Stimulated activated CD8-positive, alpha-beta memory T cell treated with anti-CD3 and anti-CD28 coated beads, Interleukin-4, amount 100 ng/mL, for 4 hours (primary cell): ENCODE measurements at places on chromosomes 6 and 20.

DNA sequence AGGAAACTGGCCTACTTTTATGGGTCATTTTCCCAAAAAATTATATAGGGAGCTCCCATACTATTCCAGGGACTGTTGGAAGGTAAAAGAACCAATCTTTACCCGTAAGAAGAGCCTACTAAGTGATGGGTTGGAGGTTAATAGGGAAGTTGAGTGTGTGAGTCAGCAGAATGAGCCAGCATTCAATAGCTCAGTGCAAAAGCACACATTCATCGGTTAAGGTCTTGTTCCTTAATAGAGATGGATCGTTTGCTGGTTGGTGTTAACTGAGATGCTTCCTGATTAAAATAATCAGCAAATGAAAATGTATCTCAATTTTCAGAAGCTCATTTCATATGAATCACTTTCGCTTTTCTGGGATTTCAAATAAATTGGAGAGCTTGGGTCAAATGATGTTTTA, 115.3 kb upstream of the MRPS10 start:
- no peak for DNase-seq

GRCh38 chr20:47317127-47317895, 39.2 kb downstream of the ZMYND8 start:
- DNase-seq = peak; percentile 28

DNA sequence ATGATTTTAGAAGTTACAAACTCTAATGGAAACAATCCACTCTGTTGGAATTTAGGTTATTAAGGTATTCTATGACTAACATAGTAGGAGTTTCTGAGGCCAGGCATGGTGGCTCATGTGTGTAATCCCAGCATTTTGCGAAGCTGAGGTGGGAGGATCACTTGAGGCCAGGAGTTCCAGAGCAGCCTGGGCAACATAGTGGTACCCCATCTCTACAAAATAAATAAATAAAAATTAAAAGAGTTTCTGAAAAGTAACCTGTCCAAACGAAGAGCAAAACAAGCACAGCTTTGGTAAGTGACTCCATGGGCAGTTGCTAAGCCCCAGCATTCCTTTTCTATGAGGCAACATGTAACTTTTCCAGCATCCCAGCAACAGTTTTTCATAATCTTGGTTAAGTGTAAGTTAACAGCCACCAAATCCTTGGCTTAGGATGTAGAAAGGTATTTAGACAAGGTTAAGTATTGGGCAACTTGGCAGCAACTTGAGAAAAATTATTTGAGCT, 86.3 kb downstream of the SOX4 start:
- no peak for DNase-seq

DNA sequence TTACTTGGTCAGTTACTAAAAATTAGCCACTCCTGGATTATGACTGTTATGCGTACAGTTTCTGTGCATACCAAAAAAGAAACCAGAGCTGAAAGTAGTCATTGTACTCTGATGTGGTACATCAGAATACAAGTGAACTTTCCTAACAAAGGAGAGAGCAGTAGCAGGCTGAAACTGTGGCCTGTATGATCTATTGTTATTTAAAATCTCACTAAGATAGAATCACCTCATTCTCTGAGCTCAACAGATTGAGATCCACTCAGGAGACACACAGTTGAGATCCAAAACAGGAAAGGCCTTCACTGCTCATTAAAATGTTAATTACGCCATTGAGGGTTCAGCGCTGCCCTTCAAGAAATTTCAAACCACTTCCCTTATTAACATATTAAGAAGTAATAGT, 576.4 kb downstream of the LMBRD1 start:
- no peak for DNase-seq

GRCh38 chr20:38225900-38226263, 34.7 kb downstream of the KIAA1755 start:
- DNase-seq = no peak

DNA sequence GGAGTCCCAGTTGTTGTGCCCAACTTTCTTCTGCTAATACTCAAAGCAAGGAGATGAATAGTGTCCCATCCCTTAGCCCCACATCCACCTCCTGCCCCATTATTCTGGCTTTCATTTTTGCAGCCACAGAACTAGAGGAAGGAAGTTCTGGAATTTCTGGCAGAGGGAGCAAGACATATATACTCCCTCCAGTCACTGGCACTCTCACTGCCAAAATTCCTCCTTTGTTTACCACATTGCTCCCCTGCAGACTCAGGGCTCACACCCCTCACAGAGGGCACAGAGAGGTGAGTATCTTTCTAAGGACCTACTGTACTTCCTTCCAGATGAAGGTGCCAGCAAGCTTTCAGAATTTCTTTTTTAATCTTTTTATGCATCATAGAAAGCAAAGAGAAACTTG, 168.0 kb upstream of the ID4 start:
- no peak for DNase-seq

DNA sequence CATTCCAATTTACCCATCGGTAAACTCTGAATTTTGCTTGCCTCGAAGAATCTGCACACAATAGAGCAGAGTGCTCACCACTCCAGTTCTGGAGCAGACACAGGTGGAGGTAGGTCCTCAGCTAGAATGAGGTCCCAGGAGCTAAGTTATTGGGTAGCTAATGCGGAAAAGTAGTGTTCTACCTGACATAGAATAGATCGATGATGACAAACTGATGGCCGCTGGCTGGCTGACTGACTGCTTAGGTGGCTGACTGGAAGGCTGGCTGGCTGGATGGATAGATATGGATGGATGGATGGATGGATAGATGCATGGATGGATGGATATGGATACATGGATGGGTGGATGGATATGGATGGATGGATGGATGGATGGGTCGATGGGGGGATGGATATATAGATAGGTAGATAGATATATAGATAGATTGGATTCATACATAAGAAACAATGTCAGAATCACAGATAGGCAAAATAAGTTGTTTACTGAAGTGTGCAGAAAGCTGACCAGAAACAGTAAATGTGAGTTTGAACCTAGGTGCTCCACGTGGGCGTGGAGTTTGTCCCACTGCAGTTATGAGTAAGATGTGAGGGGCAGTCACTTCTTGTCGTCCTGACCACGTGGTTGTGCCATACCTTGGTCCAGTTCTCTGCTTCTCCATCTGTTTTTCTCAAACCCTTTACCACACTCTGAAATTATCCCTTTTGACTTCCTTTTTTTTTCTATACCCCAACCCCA, 62.1 kb downstream of the TBXT start:
- DNase-seq = no peak

DNA sequence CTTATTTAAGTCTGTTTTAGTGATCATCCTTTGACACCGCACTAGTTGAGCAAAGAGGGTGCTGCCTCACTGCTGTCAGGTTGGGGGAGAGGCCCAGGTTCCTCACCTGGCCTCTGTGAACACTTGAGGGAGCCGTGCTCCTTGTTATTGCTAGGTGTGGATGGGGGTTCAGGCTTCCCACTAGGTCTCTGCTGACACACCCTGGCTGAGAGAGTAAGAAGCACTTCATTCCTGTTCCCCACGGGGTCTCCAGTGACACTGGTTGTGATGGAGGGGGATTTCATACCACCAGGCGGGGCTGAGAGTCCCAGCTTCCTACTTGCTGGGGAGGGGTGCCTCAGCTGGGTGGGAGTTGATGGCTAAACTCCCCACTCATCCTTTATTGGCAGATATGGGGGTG, 11.1 kb upstream of the NOTCH4 start:
- no peak for DNase-seq

GRCh38 chr20:39090906-39091305, 128.8 kb downstream of the DHX35 start:
- DNase-seq = no peak

- DNase-seq = no peak
Measured at GRCh38 chr6:10951675-10952282, 64.9 kb downstream of the SYCP2L start.

DNA sequence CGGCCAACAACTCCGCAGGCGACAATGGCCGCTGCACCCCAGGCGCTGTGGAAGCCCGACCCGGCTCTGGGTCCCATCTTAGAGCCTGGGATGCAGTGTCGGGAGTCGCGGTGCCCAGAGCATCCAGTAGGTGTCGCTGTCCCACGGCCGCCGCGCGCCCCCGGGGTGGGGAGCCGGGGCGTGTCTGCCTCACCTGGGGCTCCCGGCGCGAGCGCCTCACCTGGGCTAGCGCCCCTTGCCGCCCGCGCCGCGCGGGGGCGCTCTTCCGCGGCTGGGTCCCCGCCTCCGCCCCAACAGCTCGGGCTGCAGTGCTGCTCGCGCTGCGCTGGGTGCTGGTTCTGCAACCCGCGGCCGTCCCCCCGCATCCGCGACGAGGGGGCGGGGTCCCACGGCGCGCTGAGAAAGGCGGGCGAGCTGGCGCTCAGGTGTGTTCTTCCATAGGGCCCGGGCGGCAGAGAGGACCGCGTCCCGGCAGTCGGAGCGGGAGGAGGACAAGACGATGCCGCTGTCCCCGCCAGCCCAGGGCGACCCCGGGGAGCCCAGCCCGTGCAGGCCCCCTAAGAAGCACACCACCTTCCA, at the start of gene CRYBG1:
TSS of gene CRYBG1 (plus strand) at position 308 of the 579 bp plus-strand sequence. CDS start at position 500, 192 bp downstream.
- DNase-seq = no peak
